CD4-positive, alpha-beta T cell treated with Interferon gamma for 1 hour (primary cell): ENCODE measurements at places on chromosomes 13 and 19.

DNA sequence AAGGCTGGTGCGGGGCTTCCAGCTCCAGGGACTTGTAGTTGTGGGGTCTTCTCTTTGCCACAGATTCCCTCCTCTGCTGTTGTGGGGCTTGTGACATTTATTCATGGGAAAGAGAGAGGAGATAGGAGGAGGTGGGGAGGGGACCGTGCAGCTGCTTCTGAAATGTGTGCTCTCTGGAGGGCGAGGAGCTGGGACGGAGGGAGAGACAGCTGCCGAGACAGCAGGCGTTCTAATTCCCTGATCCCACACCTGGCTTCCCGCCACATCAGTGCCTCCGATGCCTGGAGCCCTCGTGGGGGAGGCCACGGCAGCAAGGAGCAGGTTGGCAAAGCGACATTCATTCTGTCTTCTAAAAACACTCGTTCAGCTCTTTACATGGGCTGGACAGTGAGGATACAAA is 164.4 kb downstream of the USP12 start:
- no peak for DNase-seq

DNA sequence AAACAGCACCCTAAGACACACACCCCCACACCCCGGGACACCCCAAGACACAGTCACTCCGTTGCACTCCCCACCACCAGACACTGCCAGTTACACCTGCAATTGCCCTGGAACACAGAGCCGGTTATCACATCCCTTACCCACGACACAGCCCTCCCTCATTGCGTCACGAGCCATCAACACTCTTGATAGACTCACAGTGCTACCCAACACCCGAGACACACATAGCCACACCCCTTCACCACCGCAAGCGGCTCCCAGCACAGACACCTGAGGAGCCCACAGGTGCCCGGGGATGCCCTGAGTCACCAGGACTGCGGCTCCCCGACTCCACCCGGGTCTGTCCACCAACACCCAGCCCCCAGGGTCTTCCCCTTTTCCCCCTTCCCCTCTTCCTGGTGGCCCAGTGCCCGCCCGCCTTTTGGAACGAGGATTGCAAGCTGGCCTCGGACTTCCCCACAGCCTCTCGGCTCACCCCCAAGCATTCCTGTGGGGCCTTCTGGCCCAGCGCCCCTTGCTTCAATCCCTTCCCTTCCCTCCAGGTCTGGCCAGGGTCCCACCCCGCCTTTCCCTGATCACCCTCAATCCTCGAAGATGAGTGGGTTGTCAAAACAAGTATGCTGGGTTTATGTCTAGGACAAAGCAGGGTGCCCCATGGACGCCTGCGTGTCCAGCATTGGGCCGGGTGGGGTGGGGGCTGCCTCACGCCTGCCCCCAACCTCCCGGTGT is 1.7 kb upstream of the PTGER1 start:
- DNase-seq: peak; percentile 70

DNA sequence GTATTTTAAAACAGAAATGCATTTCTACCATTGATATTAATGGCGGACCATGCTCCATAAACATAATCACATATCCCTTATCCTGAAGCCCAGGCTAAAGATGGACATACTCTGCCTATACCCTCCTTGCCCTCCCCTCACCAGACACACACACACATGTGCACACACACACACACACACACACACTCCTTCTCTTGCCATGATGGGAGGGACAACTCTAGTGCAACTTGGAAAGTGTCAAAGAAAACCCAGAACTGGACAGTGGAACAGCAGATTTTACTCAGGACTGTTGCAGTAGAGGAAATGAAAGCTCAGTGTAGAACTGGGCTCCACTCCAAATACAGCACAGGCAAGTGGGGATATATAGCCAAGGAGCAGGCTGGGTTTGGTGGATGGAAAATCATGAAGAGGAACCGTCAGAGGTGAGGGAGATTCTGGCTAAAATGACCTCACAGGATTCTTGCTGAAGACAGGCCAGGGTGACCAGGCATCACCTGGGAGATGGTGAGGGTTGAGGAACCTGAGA is 40.8 kb downstream of the TNFRSF19 start:
- DNase-seq: no peak

- no peak for DNase-seq
Observed at GRCh38 chr13:33312150-33312860, 26.8 kb upstream of the STARD13 start.

DNA sequence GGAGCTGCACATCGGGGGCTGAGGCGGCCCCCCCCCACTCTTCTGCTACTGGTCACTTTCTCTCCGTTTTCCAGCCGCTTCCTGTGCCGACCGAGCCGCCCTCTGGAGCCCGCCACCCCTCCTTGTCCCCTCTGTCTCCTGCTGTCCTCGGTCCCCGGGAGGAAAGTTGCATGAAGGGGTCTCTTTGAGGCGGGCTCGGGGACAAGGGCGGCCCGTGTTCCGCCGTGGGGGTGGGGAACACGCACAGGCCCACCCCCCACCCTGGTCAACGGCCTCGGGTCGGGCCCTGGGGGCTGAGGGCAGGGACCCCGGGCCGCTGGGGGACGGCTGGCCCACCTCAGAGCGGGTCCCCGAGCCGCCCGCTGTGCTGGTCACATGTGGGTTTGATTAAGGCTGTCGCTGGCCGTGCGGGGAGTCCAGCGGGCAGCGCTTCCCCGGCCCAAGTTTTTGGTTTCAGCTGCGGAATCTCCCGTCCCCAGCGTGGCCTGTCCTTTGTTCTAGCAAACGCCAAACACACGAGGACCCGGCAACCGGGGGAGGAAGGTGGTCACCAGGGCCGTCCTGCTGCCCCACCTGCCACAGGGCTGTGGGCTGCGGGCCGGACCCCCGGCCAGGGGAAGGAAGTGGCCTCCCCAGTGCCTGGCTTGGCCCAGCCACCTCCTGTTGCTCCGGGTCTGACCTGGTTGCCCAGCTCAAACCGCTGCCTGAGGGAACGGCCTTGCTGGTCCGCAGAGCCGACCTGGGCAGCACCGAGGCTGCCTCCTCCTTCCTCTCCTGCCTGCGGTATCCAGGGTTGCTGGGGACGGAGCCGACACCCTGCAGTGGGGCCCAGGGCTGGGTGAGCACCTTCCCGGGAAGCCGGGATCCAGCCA is 1.9 kb downstream of the EFNA2 start:
- DNase-seq: no peak

DNA sequence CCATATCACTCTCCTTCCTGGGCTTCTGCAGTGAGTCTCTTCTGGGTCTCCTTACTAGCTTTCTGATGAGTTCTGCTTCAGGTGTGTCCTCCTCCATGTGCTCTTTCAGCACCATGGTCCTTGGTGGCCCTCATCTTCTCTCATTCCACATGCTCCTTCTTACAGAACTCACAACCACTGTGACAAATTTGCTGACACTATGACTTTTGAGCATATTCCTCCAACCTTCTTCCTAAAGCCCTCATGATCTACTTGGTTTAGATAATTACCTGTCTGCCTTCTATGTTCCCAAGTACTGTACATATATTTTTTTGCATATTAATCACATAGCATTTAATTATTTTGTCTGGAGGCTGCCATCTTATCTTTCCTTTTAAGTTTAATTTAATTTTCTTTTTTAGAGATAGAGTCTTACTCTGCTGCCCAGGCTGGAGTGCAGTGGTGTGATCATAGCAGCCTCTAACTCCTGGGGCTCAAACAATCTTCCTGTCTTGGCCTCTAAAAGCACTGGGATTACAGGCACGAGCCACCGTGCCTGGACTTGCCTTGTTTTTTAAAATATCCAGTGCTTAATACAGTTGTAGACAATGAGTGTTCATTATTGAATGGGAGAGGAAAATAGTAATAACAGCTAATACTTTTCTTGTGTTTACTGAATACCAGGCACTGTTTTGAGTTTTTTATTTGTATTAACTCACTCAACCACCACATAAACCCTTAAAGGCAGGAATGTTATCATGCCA is 23.5 kb upstream of the FAM216B start:
- DNase-seq: no peak
